ENCODE measurements at places on chromosomes 5 and 9.

- DNase-seq = no peak
These were observed 99.5 kb downstream of the DAB2IP start for GRCh38 chr9:121750715-121751623.

- DNase-seq = no peak
These were observed 196.1 kb downstream of the GAS1 start for GRCh38 chr9:86751207-86751606.

DNA sequence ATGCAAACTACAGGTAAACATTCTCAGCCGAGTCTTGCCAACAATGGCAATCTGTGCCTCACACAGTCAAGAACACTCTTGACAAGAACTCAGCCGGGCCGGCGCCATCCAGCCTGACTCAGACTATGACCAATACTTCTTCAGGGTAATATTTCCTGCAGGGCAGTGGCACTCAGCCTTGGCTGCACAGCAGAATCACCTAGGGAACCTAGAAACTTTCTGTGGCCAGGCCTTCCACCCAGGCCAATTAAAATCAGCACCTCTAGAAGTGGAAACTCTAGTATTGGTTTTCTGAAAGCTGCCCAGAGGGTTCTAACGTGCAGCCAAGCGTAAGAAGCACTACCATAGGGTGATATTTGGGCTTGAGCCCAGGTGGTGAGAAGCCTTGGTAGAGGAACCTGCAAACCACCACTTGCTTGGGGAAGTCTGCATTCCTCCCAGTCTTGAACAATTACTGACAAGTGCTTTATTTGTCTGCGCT, 120.6 kb downstream of the TTLL11 start:
- no peak for DNase-seq

DNA sequence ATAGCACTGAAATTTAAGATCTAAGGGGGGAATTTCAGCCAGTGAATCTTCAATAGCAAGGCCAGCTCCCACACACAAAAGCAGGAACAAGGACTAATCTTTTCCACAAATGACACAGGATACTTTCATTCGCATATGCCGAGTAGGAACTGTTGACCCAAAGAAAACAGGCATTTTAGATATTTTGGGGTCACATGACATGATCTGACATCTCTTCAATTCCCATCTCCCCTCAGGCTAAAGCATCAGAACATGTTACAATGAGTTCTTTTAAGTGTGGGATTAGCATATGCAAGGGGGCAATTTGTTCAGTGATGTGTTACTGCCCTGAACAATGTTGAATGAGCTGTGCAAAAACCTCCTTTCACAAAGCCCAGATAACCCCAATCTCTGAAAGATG, 68.2 kb downstream of the TLE1 start:
- DNase-seq = no peak

GRCh38 chr9:22700171-22700570, 253.5 kb downstream of the DMRTA1 start:
- peak; percentile 78 for DNase-seq

DNA sequence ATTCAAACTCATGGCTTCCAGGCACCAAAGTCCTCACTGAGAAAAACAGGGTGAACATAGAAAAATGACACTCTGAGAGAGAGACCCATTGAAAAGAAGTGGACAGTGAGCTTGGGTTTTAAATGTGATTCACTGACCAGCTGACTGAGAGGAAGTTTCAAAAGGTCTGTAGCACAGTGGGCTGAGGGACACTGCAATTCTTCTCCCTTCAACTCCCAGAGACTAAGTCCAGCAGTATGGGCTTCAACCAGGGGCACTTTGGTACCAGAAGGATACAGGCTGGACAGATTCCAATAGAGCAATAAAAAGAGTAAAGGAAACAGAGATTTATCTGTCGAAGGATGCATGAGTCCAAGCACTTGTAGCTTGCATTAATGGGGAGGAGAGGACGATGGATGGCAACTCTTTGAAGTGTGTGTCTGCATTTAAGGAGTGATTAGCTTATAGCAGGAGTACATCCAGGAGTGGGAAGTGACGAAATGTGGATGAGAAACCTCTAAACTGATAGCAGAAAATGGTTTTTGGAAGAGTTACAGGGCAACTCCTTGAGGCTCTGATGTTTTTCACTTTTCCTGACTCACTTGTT, 117.0 kb upstream of the ANKRD55 start:
- DNase-seq = no peak

GRCh38 chr5:149265597-149265996, 6.1 kb upstream of the AFAP1L1 start:
- peak; percentile 4 for DNase-seq

DNA sequence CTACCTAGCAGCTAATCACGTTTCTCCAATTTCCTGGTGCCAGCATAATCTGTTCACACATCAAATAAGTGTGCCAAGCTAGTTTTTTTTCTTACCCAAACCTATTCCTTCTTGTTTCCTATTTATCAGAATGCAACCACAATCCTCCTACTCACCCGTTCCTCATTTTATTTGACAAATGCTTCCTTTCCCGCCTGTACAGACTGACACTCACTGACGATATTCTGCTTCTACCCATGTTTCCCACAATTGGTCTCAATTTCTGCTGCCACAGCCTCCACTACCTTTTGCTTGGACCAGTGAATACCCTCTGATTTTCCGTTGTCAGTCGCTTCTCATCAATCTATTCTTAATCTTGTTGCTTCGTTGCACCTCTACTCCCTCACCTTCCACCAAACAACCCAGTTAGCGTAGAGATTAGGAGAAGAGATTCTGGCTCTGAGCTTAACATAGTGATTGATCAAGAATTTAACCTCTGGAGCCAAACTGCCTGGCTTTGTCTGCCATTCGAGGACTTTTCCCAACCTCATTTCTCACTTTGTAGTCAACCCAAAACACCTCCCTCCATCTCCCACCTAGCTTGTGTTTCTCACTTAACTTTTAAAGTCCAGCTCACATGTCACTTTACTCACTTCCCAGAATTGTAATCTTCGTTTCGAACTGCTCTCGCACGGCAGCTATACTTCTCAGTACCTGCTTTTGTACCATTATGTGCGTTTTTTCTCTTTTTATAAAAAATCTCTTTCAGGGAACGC, 729 bp upstream of the TMEM38B start:
- no peak for DNase-seq

GRCh38 chr5:5360941-5361520, 61.4 kb upstream of the ICE1 start:
- DNase-seq = no peak

- DNase-seq = no peak
These were observed 37.3 kb downstream of the CFAP77 start for GRCh38 chr9:132447346-132447745.

- DNase-seq = no peak
These were observed 667.2 kb upstream of the ZNF608 start for GRCh38 chr5:125413496-125414274.
